DMS79 treated with DMSO at 0.1 percent for 48 hours (cell line): ENCODE measurements at places on chromosomes 7 and 10.

DNA sequence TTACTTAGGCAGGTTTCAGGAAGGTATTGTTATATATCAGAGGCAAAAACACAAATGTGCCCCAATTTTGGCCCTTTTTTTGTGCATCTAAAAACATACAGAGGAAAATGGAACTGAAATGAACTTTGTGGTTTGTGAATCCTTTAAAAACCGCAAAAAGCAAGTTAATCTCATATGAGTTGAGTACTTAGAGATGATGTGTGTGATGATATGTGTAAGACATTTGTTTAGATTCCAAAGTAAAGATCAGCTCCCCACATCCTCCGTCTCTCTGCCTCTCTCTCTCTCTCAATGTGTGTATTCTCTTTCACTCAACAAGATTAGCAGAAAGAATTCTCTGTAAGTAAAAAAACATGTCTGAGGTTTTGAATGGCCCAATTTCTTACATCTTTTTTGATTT is 201.9 kb downstream of the MALRD1 start:
- no peak for DNase-seq

DNA sequence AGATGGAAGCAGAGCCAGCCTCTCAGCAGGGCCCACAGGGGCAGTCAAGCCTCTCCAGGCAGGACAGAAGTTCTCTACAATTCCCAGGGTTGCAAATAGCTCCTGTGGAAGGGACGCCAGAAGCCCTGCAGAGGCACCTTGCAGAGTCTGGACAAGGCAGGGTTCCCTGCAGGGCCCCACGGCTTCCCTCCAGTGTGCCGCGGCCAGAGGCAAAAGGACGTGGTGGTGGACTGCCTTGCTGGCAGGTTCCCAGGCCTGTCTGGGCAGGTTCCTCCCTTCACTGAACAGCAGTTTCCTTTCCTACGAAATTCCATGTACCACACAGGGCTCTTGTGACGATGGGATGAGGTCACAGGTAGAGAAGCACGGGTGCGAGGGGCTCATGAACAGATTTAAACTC is 25.1 kb downstream of the UPP1 start:
- no peak for DNase-seq

GRCh38 chr7:120841608-120842007 is 16.3 kb downstream of the TSPAN12 start:
- no peak for DNase-seq

- no peak for DNase-seq
These were observed 163.4 kb upstream of the COL1A2 start for GRCh38 chr7:94231305-94231704.

- no peak for DNase-seq
These were observed 157.0 kb upstream of the ADO start for GRCh38 chr10:62647375-62648092.

GRCh38 chr7:5477723-5478531 is 54.3 kb upstream of the TNRC18 start:
- peak; percentile 83 for DNase-seq

GRCh38 chr7:1274121-1274875 is 41.6 kb downstream of the UNCX start:
- DNase-seq = no peak

- peak; percentile 2 for DNase-seq
These were observed 69.0 kb downstream of the TNRC18 start for GRCh38 chr7:5354460-5355232.

DNA sequence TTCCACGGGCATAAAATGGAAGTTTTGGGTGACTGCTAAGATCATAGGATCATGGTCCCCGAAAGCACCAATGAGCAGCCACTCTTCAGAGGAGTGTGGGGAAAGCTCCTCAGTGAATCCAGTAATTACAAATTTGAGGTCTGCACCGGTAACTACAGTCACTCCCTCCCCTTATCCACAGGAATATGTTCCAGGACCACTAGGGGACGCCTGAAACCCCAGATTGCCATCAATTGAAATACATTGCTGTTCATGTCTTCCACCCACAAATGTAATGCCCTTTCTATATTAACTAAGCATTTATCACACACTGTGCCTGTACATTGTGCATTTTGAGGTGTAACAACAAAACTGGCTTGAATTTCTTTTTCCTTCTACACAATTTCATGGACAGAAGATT is 447.9 kb upstream of the PFKP start:
- no peak for DNase-seq

DNA sequence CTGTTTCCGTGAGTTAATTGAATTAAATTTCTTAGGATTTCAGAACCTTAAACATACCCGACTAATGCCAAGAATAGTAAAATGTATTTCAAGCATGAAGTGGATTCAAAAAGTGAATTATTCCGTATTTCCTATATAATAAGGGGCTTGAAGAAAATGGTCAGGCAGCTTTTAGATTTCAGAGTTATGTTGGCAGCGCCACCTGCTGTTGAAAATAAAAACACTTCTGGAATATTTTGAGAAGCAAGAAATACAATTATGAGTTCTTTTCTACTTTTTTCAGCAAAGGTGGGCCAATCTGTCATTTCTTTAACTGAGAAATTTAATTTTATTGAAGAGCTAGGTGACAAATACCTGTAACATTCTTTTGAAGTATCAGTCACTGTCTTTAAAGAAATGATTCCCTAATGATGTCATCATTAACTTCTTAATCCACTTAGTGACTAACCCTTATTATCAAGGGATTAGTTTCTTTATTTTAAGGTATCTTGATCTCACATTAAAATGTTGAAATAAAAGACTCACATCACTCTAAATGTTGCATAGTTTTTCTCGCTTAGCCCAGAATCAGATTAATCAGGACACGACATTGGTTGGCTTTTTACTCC is 36.6 kb upstream of the AGR3 start:
- DNase-seq = no peak

DNA sequence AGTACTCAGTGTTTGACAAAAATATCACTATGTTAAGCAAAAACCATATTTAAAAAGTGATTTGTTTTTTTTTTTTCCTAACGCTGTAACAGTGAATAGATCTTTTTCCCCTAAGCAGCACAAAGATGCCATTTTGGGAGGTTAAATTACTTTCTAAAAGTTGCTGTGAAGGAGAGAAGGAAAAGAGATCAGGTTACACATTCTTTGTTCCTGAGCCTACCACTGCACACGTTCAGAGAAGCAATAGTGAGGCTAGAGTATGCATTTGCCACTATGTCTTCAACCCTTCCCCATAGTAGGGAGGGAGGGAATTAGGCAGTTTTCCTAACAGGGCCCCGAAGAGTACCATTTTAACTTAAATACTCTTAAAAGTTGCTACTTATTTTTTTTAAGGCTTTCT is 38.9 kb downstream of the BMPR1A start:
- DNase-seq = no peak

- DNase-seq = no peak
These were observed 15.7 kb upstream of the CDK1 start for GRCh38 chr10:60762554-60762953.

DNA sequence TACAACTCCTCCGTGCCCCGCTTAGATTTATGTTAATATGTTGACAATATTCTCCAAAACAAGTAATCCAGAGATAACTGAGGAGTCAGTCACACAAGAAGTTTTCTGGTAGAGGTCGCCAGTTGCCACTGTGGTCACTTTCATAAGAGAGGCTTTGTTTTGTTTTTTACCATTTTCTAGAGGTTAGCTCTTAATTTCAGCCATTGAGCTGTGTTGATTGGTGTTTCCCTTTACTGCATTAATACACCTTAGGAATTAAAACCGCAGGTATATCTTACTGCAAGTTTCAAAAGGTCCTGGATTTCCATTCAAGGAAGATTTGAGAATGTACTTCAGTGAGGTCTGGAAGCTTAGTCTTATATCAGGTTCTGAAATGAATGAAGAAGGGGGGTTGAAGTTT is 3.5 kb downstream of the BMI1 start:
- DNase-seq = no peak

DNA sequence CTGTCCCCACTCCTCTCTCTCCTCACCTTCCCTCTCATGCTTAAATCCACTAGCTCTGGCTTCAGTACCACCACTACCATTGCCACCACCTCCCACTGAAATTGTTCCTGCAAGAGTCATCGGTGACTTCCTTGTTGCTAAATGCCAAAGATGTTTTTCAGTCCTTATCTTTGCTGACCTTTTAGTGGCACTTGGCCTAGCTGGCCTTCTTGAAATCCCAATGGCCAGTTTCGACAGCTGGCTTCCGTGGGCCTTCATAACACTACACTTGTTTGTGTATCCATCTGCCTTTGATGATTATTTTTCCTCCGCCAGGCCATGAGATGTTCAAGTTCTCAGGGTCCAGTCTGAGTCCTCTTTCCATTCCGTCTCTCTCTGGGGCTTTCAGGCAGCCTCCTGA is 118.2 kb upstream of the NANOS1 start:
- DNase-seq = no peak

GRCh38 chr10:5575144-5575481 is 50.4 kb downstream of the CALML3 start:
- no peak for DNase-seq

DNA sequence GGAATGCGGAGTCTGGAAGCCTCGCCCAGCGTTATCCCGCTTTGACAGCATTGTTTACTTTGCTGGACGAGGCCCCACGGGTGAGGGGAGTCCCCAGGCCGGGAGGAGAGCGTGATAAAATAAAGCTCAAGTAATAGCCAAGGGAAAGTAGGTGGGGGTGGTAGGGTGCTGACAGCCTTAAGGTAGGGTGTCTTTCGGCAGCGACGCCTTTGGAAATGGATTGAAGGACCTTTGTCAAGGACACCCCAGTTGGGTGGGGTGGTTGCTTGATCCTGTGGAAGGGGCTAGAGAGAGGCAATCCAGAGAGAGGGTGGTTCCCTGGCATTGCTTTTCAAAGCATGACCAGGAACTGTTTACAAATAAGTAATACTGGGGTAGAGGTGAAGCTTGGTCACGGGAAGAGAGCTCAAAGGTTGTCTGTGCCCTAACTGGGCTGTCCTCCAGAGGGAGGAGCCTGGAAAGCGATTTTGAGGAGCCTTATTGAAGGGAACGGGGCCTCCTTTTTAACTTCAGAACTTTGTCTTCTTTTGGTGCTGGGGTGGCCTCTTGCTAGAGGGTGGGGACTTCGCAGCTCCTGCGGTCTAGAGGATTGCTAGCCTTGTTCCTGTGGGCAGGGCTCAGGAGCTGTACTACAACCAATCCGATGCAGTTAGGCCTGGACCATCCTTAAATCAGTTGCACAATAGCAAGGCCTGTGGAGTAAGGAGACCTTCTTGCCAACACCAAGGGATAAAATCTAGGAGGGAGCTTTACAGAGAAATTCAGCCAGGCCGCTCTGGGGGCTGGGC is 1.3 kb downstream of the EIF4EBP2 start:
- no peak for DNase-seq

GRCh38 chr7:7554021-7554432 is 12.7 kb upstream of the MIOS start:
- no peak for DNase-seq

GRCh38 chr7:116433246-116433645 is 66.3 kb upstream of the CAV2 start:
- no peak for DNase-seq

GRCh38 chr10:35770817-35771355 is 128.8 kb upstream of the FZD8 start:
- no peak for DNase-seq

DNA sequence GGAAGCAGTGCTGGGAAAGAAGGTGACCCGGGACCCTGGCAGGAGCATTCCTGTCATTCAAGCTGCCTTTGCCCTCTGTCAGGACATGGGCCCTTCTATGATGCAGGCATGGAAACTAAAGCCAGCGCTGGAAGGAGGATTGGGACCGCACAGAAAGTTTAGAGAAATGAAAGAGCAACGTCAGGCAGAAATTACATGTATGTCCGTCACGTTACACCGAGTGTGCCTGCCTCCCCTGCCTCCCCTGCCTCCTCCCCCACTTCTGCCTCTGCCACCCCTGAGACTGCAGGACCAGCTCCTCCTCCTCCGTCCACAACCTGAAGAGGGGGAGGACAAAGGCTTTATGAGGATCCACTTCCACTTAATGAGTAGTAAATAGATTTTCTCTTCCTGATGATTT is 13.9 kb upstream of the PWWP2B start:
- DNase-seq = no peak

DNA sequence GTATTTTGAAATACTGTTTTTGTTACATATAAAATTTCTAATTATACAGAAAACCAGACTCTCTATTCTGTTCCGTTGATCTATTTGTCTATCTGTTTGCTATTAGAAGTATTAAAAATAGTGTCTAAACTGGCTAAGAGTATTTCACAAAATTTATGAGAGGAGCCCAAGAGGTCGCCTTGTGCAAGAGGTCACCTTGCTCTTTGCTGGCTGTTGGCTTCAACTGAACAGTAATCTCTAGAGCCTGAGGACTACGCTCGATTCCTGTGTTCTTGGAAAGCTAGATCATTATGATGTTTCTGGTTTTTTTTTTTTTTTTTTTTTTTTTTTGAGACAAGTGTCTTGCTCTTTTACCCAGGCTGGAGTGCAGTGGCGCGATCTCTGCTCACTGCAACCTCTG is 428.6 kb downstream of the LRMDA start:
- DNase-seq = no peak

DNA sequence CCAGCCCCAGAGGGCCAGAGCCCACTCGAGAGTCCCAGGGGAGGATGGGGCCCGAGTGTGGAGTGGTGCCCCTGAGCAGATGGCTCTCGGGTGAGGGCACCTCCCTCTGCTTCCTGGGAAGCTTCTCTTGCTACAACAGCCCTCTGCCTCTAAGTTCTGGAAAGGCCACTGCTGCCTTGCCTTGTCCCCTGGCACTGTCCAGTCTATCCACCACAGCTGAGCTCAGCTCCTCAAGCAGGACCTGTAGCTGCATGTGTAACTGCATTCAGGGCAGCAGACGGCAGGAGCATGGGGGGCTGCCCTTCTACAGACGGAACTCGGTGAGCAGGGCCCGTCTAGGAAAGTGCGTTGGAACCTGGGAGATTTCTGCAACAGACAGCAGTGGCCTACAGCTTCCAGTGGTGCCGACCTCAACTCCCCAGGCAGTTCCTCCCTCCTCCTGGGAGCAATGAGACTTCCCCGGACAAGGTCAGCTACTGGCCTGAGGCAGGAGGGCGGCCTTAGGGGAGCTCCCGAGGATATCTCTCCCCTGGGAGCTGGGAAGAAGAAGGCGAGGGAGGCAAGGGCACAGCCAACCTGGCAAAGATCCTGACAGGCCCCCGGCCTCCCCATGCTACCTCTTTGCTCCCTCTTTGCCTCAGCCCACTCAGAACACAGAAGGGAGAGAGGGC is 88.5 kb downstream of the DLG5 start:
- DNase-seq = no peak

DNA sequence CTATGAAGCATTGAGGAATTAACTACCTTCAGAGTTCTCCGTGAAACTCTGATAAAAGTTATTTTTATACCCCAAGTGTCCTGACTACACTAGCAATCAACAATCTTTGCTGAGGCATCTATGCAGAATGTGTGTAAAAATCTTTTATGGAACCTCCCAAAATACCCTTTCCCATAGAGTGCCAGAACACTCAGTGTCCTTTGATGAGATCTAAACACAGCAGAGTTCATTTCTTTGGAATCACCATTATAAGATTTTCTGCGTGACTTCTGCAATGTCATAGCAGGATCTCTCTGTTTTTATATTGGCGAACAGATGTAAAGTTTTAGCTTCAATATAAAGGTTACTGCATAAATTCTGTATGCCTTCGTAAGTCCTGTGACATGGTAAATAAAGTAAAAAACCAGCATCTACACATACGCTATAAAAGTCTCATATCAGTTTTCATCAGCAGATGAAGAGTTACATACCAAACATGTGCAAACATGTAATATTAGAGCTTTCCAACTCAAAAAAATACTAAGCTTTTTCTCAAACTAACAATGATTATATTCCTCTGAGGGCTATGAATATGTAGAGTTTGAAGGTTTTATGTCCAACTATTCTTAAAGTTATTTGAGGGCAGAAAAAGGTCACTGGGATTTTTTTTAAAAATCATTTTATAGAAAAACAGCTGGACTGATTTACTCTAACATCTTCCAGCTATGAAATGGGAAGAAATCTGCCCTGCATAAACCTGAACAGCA is 67.2 kb downstream of the SKIDA1 start:
- DNase-seq = no peak
